NCI-H2081 (cell line): ENCODE measurements at places on chromosomes 12 and 14.

GRCh38 chr12:6784296-6784695 is 5.0 kb upstream of the CD4 start:
- DNase-seq: no peak

DNA sequence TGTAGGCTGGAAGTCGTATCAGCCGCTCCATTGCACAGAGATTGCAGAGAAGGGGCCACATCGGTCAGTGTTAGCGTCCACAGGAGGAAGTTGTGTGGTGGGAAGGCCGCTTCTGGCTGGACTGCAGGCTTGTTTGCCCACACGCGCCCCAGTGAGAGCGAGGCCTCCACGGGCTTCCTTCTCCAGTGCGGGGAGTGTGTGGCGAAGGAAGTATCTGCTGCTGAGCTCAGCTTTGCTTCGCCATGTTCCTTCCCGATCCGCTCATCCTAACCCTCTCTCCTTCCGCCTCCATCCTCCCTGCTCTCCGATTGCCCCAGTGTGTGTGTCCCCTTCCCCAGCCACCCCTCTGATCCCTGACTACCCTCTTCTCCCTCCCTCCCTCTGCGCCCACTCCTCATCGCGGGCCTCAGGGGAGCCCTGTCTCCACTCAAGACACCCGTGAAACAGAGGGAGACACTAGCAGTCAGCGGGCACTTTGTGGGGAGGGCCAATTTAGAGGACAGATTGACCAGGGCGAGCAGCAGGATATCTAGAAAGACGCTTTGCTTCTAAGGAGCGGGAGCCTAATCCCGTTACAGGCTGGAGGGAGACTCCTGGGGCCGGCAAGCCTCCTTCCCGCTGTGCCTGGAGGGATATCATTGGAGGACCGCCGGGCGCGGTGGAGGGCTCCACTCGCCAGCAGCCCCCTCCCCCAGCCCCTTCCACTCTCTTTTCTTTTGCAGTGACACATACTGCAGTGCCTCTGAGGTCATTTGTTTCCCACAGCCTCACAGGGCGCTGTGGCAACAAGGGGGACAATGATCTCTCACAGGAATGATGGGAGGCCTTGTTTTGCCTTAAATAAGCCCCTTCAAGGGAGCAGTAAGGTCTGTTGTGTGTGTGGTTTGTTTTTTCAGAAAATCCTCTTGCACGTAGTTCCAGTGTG is 428.8 kb downstream of the ZFP36L1 start:
- DNase-seq: no peak

- peak; percentile 59 for DNase-seq
Measured at GRCh38 chr12:78035901-78036606, 205.4 kb downstream of the NAV3 start.

- DNase-seq: no peak
Measured at GRCh38 chr14:60925286-60925685, 55.6 kb downstream of the TRMT5 start.

GRCh38 chr12:125129591-125130255 is 64.5 kb downstream of the AACS start:
- no peak for DNase-seq

- DNase-seq: no peak
Measured at GRCh38 chr12:29547151-29547632, 49.7 kb upstream of the OVCH1 start.

DNA sequence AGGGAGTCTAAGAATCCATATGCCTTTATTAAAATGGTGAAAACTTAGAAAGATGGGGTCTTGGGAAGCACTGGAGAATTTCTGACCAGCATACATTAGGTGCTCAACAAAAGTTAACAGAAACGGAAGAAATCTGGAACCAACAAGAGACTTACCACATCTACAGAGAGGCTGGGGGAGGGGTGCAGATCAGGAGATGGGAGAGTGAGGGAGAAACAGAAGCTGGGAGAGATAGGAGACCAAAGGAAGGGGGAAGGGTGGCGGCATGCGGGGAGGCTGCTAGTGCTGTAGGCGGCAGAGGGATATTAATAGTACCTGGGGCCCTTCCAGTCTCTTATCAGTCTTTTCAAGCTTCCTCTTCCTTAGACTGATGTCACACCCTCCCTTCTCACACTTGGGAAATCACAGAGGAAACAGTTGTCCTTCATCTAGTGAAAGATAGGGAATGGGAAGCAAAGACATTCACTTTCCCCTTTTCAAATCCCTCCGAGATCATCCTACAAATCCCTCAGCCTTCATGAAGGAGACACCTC is 18.1 kb downstream of the ZBTB39 start:
- DNase-seq: no peak

DNA sequence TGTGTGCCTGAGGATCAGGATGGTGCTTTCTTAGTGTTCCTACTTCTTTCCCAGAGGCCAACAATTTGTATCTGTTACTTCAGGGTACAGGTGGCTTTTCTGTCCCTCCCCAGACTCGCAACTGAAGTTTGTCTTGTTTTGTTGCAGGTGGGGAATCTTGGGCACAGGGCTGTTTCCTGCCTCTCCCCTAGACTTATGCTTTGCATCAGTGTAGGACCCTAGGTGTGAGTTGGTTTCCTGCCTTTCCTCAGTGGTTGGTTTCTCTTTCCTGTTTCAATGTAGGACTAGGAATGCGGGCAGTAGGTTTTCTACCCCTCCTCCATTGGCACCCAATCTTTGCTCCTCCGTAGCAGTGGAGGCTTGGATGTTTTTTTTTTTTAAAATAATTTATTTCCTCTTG is 87.0 kb downstream of the TRMT5 start:
- DNase-seq: no peak

DNA sequence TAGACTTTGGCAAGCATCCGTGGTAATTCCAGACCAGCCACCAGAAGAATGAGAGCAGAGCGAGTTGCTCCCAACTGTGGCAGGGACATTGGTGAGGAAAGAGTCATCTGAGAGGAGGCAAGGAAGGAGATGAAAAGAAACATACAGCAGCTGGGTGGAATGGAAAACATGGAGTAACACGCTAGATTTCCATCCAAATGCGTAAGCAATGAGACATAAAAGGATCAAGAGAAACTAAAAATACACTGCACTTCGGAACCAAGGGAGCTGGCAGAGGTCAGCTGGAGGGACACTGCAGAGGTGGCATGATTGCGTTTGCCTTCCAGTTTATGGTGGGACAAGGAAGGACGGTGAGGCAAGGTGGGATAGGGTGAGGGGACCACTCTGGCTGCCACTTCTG is 82.9 kb downstream of the DDX51 start:
- no peak for DNase-seq

- no peak for DNase-seq
Measured at GRCh38 chr12:4246116-4246515, 27.4 kb upstream of the CCND2 start.

GRCh38 chr12:52672321-52672933 is 7.8 kb downstream of the KRT1 start:
- DNase-seq: no peak

DNA sequence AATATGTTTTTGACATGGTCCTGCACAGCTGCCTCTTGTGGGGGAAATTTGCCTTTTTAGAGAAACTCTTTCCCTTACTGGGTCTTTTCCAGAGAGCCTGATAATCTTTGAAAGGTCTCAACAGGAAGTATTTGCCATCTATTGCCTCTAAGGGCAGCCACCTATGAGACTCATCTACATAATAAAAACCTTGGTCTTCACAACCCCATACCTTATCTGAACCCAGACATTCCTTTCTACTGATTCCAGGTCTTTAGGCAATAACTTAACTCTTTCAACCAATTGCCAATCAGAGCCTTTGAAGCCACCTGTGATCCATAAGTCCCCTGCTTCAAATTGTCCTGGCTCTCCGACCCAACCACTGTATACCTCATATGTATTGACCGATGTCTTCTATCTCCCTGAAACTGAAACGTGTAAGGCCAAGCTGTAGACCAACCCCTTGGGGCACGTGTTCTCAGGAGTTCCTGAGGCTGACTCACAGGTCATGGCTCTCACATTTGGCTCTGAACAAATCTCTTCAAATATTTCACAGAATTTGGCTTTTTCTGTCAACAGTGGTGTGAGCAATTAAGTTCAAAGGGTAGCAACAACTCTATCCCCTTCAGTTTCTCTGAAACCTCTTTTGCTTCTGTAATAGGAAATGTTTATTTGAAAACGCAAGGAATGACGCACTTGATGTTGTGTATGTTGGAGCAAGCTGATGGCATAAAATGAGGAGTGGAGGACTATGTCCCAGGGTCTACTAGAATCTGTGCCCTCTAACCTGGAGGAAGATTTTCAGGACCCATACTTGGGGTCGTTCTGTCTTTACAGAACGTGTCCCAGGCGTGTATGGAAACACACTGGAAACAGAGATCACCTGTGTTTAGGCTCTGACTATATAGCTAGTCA is 49.2 kb upstream of the EIF5 start:
- no peak for DNase-seq

GRCh38 chr14:55097881-55098560 is 31.0 kb upstream of the LGALS3 start:
- no peak for DNase-seq

DNA sequence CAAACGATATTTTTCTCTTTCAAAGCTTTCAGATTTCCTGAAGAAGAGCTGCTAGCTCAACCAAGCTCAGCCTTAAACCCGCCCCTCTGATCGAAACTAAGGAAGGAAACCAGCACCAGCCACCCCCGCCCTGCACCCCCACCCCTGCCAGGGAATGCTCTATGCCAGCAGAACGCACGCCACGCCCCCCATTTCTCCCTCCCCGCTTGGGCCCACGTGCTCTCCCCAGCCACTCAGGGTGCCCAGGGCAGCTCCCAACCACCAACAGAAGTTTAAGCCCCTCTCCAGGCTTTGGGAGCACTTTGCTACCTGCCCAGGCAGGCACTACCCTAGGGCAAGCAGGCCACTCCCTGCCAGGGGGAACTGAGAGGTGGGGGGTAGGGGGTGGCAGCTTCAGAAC is 18.8 kb upstream of the KRT78 start:
- no peak for DNase-seq

- DNase-seq: no peak
Measured at GRCh38 chr14:24721775-24722174, 87.8 kb upstream of the GZMB start.

- no peak for DNase-seq
Measured at GRCh38 chr14:76941544-76941943, 87.0 kb downstream of the IRF2BPL start.

DNA sequence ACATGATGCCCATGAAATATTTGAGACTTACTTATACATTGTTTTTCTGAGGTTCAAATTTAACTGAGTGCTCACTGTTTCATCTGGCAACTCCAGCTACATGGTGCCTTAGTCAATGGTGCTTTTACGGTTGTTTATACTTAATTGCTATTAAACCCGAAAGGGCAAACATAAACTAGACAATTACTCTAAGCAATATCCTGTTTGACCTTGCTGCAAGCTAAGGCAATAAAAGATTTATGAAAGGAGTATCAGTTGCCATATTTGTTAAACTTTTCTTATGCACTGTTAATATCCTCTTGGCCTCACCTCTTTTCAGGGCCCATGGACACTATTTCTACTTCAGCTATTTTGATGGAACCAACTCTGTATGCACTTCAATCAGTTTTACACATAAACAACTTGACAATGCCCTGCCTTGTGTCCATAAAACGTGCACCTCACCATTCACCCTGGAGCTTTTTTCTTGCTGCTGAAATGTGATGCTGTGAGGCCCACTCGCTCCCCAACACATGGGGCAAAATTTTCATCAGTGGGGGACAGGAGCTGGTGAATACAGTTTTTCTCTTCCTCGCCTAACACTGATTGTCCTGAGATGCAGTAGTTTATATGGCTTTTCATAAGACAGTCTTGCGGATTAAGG is 64.1 kb upstream of the HIF1A start:
- no peak for DNase-seq

- no peak for DNase-seq
Measured at GRCh38 chr14:103395244-103395643, 10.0 kb downstream of the MARK3 start.

GRCh38 chr12:85765453-85765869 is 70.7 kb downstream of the RASSF9 start:
- DNase-seq: peak; percentile 29

- DNase-seq: no peak
Measured at GRCh38 chr14:93009471-93010129, 86.7 kb downstream of the CHGA start.
